ENCODE measurements at places on chromosomes 1 and 21. TPM values are rescaled to one million over a fixed set of nuclear protein-coding genes. Genes with fewer than 3 reads are reported as not detected.

DNA sequence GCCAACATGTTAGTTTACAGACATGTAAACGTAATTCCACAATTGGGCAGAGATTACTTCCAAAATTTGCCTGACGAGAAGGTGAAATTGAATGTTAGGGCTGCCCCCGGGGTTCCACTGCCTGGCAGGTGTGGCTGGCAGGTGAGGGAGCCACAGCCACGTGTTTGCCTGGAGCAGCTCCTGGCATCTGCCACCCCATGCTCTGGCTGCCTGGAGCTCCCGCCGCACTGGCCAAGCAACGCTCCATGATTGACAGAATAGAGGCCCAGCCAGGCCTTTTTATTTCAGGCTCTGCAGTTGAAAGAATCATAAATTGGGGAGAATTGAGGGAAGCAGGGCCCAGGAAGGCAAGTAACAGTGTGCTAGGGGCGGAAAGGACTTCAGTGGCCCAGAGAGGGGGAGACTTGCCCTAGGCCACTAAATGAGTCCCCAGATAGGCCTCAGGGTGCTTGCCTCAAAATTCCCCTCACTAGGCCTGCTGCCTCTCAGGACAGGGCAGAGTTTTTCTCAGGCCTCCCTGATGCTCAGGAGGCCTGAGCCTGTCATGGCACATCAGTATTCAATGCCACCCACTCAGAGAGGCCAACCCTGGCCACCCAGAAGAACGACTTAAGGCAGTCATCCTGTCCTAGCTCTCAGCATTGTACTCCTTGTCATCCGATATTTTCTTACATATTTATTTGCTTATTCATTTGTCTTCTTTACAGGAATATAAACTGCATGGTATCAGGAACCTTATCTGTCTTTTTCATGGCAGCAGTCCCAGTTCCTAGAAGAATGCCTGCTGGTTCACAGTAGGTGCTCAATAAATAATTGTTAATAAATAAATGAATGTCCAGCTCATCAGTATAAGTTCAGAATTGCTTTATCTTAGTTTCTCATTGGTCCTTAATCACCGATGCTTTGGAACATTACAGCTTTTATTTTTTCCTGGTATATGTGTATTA, 16.6 kb upstream of the S1PR1 start:
- H3K36me3 ChIP-seq: no peaks in the 10 kb centered on the region
- H3K27me3 ChIP-seq: peaks cover 6% of the 10 kb centered on the region
- no peak for DNase-seq
- H3K4me3 ChIP-seq: no peak overlapping the region
- H3K4me1 ChIP-seq: peaks cover 4% of the 10 kb centered on the region

DNA sequence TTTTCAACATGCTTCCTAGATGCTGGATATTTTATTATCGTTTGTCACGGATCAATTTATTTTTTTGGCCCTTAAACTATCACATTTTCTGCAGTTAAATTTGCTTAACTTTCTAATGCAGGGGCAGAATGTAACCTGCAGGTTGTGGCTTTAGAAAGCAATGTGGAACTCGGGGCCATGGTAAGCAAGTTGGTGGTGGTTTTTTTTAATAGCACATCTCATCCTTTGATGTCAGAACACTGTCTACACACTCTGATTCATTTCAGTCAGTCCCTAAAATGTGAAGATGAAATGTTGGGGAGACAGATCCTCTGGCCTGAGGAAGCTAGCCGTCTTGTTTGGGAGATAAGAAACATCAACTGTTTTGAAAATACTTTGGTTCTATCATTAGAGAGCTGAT, 89.5 kb downstream of the GALNT2 start:
- no peaks in the 10 kb centered on the region for H3K27me3 ChIP-seq
- H3K4me1 ChIP-seq: peaks cover 42% of the 10 kb centered on the region
- H3K4me3 ChIP-seq: no peak overlapping the region

DNA sequence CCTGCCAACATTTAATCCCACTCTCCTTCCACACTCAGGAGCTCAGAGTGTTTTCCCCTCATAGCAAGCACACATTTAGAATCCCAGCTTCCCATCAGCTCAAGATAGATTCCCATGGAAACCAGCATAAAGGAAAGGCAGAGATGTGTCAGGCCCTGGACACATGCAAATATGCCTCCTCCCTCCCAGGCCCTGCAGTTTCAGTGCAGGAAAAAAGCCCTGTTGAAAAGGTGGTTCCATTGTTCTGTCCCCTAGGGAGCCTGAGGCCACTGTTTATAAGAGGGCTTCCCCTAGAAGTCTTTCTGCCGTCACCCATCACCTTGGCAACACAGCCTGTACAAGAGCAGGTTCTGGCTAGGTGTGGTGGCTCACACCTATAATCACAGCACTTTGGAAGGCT, 3.6 kb downstream of the CACNA1S start:
- no peak overlapping the region for H3K27ac ChIP-seq
- no peak for DNase-seq
- H3K4me3 ChIP-seq: no peak overlapping the region
- no peaks in the 10 kb centered on the region for H3K36me3 ChIP-seq

DNA sequence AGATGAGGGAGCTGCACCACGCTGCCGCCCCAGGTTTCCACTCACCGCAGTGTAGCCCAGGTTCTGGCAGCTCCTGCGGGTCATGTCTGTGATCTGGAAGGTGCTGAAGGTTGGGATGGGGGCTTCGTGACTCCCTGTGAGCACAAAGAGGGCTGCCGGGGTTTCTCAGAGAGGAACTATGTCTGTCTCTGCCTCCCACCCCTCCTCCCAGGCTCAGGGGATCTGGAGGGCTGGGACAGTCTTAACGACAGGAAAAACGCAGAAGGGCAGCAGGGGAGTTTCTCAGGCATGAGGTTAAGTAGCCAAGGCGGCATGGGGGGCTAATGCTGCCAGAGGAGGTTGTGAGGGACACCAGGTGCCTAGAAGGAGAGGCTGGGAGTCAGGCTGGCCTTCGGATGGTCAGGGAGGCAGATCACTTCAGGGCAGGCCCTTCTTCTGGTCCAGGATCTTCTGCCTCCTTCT, 656 bp downstream of the SH2D2A start:
- DNase-seq: no peak
- H3K36me3 ChIP-seq: peaks cover 28% of the 10 kb centered on the region
- H3K27me3 ChIP-seq: no peaks in the 10 kb centered on the region
- H3K4me3 ChIP-seq: peak overlapping the region; percentile 95
- peak overlapping the region; percentile 93 for H3K27ac ChIP-seq

DNA sequence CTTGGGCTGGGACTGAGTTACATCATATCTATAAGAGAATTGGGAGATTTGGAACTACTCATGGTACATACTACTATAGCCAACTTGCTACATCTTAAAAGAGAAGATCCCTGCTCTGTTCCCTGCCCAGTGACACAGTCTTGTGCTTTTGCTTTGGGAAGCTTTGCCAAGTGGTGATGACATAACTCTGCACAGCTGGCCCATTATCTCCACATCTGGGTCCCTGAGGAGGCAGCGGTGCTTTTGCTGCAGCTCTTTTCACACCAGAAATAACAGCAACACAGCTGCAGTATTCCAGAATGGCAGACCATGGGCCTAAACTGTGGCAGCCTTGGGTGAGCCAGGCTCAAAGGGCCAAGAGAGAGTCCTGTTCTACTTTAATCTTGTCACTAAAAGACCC, 296.0 kb downstream of the HHAT start:
- no peaks in the 10 kb centered on the region for H3K4me1 ChIP-seq
- no peaks in the 10 kb centered on the region for H3K36me3 ChIP-seq
- no peak overlapping the region for H3K4me3 ChIP-seq

SPRR5 gene
- not detected for total RNA-seq

Data from natural killer cell treated with Interleukin-12 subunit alpha and Interleukin-12 subunit beta and Interleukin-15 and Interleukin-18, amount 100 ng/mL, for 72 hours (primary cell).